ENCODE measurements at places on chromosomes 12 and 14. TPM values are rescaled to one million over a fixed set of nuclear protein-coding genes. Genes with fewer than 3 reads are reported as not detected.

PLCZ1 gene
- total RNA-seq, result not detected

ATP2A2 gene
- 239 TPM for total RNA-seq

SLC15A4 gene
- total RNA-seq, result 20.6 TPM

KRT72 gene
- 0.17 TPM for total RNA-seq

CD4 gene
- 0.42 TPM for total RNA-seq

PMEL gene
- 5.8 TPM for total RNA-seq

CEBPE gene
- not detected for total RNA-seq

MFAP5 gene
- not detected for total RNA-seq

LRRC43 gene
- not detected for total RNA-seq

PRICKLE1 gene
- 1.3 TPM for total RNA-seq

HNF1A gene
- not detected for total RNA-seq

IAPP gene
- not detected for total RNA-seq

LRFN5 gene
- total RNA-seq, result not detected

NRXN3 gene
- not detected for total RNA-seq

KERA gene
- not detected for total RNA-seq

DDN gene
- 8.1 TPM for total RNA-seq

KCNK13 gene
- 2.2 TPM for total RNA-seq

MUCL1 gene
- total RNA-seq, result not detected

HVCN1 gene
- total RNA-seq, result 0.15 TPM

AMIGO2 gene
- total RNA-seq, result 0.96 TPM

GDF3 gene
- total RNA-seq, result not detected

B4GALNT3 gene
- 18.2 TPM for total RNA-seq

TEDC1 gene
- total RNA-seq, result 40.4 TPM

PLD4 gene
- 0.12 TPM for total RNA-seq

CLEC6A gene
- total RNA-seq, result not detected

PTPN21 gene
- 7.6 TPM for total RNA-seq

PWP1 gene
- 48.2 TPM for total RNA-seq

OR6C2 gene
- total RNA-seq, result not detected

TOMM20L gene
- not detected for total RNA-seq

P2RX7 gene
- 1.5 TPM for total RNA-seq

MAPK1IP1L gene
- total RNA-seq, result 101 TPM

PYGL gene
- 173 TPM for total RNA-seq

AKAP3 gene
- total RNA-seq, result 4.3 TPM

COQ5 gene
- total RNA-seq, result 34.1 TPM

VRTN gene
- total RNA-seq, result 0.10 TPM

EXOC3L4 gene
- total RNA-seq, result not detected

CD9 gene
- 182 TPM for total RNA-seq

RDH16 gene
- 0.59 TPM for total RNA-seq

SALL2 gene
- total RNA-seq, result 0.47 TPM

RERGL gene
- total RNA-seq, result not detected

LBHD2 gene
- total RNA-seq, result not detected
